ENCODE measurements at places on chromosomes 16 and 17. TPM values are rescaled to one million over a fixed set of nuclear protein-coding genes. Genes with fewer than 3 reads are reported as not detected.

DNA sequence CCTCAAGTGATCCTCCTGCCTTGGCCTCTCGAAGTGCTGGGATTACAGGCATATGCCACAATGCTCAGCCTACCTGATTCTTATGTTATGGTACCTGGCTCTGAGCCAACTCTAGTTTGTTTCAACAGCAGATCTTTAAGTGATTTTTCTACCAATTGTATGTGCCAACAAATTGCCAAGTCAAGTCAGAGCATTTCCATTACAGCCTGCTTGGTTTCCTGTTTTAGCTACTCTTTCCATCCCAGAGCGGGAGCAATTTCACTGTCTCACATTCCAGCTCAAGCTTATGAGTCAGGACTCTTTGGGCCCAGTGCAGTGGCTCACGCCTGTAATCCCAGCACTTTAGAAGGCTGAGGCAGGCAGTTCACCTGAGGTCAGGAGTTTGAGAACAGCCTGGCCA, 30.8 kb upstream of the RBBP6 start:
- no peak overlapping the region for H3K4me3 ChIP-seq
- no peaks in the 10 kb centered on the region for H3K36me3 ChIP-seq
- H3K4me1 ChIP-seq: no peaks in the 10 kb centered on the region
- no peak for DNase-seq
- H3K27me3 ChIP-seq: peaks cover 29% of the 10 kb centered on the region

GRCh38 chr17:2995377-2995776, 68.0 kb downstream of the OR1D5 start:
- peak overlapping the region; percentile 76 for H3K27ac ChIP-seq
- peaks cover 18% of the 10 kb centered on the region for H3K4me1 ChIP-seq
- H3K27me3 ChIP-seq: no peaks in the 10 kb centered on the region
- H3K36me3 ChIP-seq: peaks cover 4% of the 10 kb centered on the region
- no peak for DNase-seq

DNA sequence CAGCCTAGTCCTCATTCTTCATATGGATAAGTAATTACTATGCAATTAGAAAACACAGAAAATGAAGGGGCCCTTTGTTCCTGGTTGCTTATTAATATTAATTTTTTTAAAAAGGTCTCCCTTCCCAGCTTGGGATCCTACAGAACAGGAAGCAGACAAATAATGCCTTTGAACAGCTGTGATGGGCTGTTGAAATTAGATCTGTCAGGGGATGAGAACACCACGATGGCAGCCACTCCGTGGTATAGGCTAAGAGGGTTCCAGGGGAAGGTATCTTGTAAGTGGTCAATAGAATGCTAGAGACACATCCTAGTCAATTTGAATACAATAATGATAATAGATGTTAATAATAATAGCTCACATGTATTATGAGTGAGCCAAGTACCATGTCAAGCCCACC, 83.1 kb downstream of the CCDC182 start:
- DNase-seq: no peak
- H3K4me3 ChIP-seq: no peak overlapping the region
- peaks cover 15% of the 10 kb centered on the region for H3K36me3 ChIP-seq

GPR139 gene
- not detected for total RNA-seq

PRM1 gene
- total RNA-seq: not detected

ALDH3A1 gene
- total RNA-seq: 0.77 TPM

CD300LB gene
- total RNA-seq: not detected
